ENCODE measurements at places on chromosomes 11 and 22.

DNA sequence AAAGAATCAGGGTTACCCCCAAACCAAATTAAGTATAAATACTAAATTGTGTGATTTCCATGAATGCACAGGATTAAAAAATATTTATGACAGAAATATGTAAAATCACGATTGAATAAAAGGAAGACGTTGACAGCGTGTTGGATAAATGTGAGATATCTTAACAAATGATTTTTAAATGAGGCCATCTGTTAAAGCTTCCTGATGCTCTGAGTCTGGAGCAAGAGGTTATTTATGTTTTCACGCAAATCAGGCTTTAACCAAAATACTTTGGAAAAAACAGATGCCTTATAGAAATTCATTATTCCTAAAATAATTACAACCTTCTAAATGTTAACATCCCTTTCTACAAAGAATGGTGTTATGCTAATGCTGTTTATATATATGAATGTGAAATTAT lies 123.3 kb downstream of the PAX6 start:
- no peak for DNase-seq

- no peak for DNase-seq
Measured at GRCh38 chr22:19823191-19823901, 31.3 kb downstream of the GNB1L start.

DNA sequence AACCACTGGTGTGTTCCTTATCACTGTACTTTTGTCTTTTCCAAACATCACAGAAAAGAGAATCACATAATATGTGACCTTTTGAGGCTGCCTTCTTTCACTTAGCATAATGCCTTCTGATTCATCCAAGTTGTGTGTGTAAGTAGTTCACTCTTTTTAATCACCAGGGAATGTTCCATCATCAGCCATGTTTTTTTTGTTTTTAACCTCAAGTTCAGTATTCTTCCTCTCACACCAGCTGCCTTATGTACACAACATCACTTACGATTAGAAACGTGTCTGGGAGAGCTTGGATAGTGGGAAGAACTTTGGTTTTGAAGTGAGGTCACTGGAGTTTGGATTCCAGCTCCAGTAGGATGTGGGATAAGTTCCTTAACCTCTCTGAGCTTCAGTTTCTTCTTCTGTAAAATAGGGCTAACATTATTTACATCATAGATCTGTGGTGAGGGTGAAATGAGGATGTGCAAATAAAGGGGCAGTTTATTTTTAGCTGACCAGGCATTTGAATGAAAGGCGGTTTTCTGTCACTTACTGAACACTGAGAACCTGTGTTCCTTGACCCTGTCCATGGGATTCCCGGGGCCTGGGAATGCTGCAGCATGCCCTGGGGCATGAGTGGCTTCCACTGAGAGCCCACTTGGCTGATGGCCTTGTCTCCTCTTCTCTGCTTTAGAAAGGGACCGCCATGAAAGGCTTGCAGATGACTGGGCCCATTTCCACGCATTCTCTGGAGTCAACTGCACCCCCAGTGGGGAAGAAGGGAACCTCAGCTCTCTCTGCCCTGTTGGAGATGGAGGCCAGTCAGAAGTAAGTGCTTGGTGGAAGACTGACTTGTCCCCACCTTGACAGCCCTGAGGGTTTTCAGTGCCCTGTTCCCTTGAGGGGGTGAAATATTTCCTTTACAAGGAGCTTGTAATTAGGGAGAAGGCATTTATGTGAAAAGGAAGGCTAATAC lies 92.6 kb downstream of the DEPDC5 start:
- DNase-seq: no peak

DNA sequence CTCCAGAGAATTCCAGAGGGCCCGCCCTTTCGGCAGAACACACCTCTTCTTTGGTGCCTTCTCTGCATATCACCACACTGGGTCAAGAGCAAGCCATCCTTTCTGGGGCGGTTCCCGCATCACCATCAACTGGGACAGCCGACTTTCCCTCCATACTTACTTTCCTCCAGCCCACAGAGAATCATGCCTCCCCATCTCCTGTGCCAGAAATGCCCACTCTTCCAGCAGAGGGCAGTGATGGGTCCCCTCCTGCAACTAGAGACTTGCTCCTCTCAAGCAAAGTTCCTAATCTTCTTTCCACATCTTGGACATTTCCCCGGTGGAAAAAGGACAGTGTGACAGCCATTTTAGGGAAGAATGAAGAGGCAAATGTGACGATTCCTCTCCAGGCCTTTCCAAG lies 157.7 kb downstream of the C11orf91 start:
- DNase-seq: peak; percentile 59

- DNase-seq: no peak
Measured at GRCh38 chr11:110199184-110199981, 97.0 kb downstream of the RDX start.

GRCh38 chr11:74559110-74559933 lies 33.1 kb upstream of the POLD3 start:
- DNase-seq: peak; percentile 17

- DNase-seq: no peak
Measured at GRCh38 chr22:42655693-42656092, 6.5 kb upstream of the CYB5R3 start.

DNA sequence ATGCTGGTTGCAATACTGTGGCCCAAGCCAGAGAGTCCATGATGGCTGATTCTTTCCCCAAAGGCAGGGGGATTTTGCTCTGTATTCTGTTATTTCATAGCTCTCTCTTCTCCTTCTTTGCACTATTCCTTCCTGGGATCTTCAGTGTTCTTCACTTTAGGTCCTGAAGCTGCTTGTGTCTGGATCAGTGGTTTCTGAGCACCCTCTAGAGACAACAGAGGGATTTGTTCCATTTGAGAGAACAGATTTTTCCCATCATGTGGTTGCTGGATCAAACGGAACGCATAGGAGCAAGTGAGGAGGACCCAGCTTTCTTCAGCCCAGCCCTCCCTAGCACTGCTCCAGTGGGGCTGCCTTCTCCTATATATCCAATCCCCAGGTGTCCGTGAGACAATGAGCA lies 68.7 kb upstream of the SYN3 start:
- no peak for DNase-seq

DNA sequence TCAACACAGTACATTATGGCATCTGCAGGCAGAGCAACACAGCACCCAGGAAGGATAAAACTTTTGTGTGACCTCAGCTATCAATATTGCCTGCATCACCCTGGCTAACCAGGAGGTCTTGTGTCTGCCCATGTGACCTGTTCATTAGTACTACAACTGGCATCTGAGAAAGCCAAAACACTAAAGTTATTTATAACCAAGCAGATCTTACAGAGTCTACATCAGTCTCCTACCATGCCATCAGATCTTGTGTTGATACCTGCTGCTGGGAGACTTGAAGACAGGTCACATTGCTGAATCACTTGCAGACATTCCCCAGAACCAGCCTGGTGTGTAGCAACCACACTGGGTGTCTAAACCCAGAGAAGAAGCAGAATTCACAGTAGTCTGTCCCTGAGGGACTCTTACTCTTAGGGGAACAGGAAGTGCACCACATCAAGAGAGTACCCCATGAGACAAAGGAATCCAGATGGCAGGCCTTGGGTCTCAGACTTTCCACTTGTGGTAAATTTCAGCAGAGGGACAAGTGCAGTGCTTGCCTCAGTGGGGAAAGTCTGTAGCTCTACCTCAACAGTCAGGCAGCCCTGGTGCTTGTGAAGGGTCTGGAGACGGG lies 7.0 kb downstream of the OR9G1 start:
- peak; percentile 6 for DNase-seq

DNA sequence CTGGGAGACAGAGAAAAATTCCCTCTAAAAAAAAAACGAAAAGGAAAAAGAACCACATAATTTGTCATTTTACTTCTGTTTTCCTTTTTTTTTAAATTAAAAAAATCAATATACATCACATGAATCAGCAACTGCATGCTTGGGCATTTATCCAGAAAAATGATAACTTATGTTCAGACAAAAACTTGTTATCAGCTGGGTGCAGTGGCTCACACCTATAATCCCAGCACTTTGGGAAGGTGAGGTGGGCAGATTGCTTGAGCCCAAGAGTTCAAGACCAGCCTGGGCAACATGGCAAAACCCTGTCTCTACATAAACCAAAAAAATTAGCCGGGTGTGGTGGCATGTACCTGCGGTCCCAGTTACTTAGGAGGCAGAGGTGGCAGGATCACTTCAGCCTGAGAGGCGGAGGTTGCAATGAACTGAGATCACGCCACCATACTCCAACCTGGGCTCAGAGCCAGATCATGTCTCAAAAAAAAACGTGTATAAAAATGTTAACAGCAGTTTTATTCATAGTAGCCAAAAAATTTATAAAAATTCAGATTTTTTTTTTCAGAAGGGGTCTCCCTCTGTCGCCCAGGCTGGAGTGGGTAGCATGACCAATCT lies 28.5 kb downstream of the AMBRA1 start:
- no peak for DNase-seq

Measured in HT1080 (cell line).